ENCODE measurements at places on chromosomes 2 and 18.

- DNase-seq, result no peak
These were observed 49.9 kb upstream of the DAPL1 start for GRCh38 chr2:158745067-158745865.

DNA sequence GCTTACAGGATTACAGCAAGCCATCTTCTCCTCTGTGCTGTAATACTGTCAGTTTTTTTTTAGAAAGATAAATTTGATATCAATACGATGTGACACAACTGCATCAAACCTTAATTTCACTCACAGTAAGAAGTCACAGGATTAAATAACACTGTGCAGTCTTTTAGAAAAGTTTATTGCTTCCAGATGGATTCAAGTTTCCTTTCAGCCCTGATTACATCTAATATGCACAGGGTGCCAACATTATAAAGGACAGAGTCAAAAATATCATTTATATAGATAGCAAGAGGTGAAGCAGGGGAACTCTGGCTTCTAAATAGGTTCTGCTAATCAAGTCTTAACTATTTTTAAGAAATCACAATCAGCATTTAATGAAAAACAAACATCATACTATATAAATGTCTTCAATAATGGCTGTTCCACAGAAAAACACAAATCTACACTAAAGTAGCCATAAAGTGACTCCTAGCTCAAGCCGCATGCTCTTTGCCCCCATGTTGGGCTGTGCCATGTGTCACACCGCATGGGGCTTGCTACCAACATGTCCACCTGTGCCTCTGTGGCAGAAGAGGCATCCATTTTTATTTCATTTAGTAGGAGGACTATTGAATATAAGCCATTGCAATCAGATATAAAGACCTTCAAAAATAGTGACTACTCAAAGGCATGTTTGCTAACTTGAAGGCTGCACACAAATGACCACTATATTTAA is 35.0 kb downstream of the CERKL start:
- no peak for DNase-seq

- no peak for DNase-seq
These were observed 48.6 kb upstream of the FHL2 start for GRCh38 chr2:105447476-105447875.

GRCh38 chr2:28510184-28510583 is 14.3 kb downstream of the PLB1 start:
- DNase-seq, result no peak

All from germinal center (tissue), 1 donor.